ENCODE measurements at places on chromosomes 1 and 21.

DNA sequence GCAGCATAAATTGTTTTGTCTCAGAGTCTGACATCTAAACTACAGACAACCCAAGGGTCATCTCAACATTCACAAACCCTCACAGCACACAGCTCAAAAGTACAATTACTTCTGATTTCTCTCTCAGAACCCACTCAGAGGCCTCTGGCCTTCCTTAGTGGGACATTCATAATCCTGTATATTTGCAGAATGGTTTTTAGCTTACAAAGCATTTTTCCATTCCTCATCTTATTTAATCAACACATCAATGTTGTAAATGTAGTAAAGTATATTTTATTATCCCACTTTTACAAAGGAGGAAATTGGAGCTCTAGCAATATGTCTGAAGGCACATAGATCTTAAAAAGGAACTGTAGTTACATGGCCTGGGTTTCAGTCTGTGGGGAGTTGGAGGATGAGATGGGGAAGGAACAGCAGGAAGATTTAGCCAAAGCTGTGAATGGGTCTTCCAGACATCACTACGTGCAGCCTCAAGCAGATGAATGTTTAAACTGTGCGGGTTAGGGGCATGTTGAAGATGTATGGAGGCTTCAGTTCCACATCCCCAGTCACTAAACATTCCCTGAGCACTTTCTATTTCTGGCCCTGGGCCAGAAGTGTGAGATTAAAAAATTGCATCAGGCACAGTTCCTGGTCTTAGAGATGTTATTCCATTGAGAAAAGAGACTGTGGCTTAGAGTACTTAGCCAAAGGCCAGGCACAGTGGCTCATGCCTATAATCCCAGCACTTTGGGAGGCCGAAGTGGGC, 13.3 kb downstream of the AKNAD1 start:
- DNase-seq: no peak

- no peak for DNase-seq
These were observed 2.4 kb upstream of the MFSD2A start for GRCh38 chr1:39952359-39953110.

DNA sequence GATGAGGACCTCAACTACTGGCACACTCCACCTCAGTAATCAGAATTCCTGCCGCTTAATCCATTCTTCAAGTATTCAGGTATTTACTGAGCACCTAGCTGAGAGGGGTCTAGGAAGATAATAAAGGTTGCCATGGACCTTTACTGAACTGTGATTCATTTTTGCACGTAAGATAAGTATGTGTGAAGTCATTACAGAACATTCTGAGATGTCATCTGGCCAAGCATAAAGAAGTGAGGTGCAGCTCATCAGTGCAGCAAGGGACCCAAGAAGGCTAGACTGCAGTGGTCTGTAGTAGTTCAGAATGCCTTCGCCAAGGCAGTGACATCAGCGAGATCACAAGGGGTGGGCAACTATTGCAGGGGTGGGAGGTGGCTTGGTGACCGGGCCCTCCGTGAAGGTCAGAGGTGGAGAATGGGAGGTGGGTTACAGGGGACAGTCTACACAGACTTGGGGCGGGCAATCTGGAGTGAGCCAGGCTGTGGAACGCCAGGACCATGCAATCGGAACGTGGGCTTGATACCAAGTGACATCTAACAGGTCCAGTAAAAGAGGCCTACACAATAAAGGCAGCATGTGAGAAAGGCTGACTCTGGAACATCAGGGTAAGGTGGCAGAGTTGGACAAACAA, 107.4 kb downstream of the SLC45A1 start:
- no peak for DNase-seq

GRCh38 chr1:226809785-226810571, 60.4 kb upstream of the PSEN2 start:
- no peak for DNase-seq

- DNase-seq: no peak
These were observed 14.1 kb downstream of the SUCO start for GRCh38 chr1:172547071-172547470.

- no peak for DNase-seq
These were observed 16.3 kb downstream of the TAL1 start for GRCh38 chr1:47215713-47216112.
